BJ (cell line): ENCODE measurements at places on chromosomes 5 and 9.

DNA sequence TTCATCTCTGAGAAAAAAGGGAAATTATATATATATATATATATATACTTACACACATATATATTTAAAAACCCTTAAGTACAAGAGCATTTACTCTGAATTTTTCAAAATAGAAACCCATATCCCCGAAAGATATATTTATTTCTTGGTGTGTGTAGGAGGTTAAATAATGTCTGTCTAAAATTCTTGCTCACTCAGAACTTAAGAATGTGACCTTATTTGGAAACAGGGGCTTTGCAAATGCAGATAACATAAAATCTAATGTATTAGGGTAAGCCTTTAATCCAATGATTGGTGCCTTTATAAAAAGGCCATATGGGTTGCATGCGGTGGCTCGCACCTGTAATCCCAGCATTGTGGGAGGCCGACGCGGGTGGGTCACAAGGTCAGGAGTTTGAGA, 517.3 kb upstream of the TLE4 start:
- DNase-seq: no peak

DNA sequence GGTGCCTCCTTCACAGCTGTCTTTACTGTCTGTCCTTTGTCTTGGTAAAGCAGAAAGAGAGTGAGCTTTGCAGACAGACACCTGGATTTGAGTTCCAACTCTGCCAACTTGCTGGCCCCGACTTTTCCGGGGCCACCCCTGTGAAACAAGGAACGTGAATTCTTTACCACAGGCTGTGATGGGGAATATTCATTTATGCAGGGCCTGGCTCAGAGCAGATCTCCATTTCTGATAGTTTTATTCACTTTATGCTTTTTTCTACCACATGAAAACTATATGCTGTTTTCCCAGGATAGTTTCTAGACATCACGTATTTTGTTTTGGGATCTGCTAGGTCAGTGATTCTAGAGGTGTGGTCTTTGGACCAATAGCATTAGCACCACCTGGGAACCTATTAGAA, 211.8 kb downstream of the GRIA1 start:
- no peak for DNase-seq

DNA sequence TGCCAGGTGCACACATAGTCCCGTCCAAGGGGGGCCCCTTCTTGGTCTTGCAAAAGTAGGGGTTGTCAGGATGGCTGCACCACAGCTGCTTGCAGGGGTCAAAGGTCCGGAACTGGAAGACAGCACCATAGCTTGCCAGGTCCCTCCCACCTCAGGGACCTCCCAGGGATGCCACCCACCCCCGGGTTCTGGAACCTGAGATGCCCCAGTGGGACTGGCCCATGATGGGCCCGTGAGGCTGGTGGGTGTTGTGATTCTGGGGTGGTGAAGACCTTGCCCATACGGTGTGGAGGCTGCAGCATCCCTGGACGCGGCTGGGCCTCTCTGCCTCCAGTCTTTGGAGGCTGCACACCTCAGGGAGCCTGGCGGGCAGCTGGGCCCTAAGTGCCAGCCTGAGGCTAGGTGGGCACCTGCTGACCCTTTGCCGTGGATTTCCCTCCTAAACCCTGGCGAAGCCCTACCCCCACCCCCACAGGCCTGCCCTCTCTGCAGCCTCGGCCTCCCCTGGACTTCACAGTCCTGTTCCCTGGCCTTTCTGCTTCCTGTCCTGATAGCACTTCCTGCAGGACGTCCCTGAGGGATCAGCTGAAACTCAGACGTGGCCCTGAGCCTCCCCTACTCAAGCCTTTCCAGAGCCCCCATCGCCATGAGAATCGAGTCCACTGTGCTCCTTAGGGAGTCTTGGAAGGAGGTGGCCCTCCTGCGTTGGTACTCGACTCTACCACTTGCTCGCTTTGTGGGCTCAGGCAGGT, 92.1 kb downstream of the ZNF354C start:
- DNase-seq: no peak

GRCh38 chr9:116763770-116764169, 76.7 kb downstream of the TRIM32 start:
- no peak for DNase-seq

DNA sequence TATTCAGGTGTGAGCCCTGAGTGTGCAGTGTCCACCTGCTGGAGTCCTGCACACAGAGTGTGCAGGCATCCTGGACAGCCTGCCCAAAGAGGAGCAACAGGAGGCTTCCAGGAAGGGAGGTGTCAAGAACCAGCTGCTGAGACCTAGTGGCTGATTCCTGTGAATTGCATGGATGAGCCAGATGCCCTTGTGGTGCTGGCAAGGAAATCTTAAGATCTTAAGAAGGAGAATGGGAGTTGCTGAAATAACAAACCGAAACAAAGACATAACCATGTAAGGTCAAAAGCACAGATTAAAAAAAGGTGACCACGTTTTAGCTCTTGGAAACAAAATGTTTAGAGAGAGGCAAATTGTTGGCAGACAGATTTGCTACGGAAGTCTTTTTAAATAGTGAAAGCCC, 29.3 kb upstream of the RPS23 start:
- no peak for DNase-seq
